Activated naive CD4-positive, alpha-beta T cell (primary cell): ENCODE measurements at places on chromosomes 2 and 18.

DNA sequence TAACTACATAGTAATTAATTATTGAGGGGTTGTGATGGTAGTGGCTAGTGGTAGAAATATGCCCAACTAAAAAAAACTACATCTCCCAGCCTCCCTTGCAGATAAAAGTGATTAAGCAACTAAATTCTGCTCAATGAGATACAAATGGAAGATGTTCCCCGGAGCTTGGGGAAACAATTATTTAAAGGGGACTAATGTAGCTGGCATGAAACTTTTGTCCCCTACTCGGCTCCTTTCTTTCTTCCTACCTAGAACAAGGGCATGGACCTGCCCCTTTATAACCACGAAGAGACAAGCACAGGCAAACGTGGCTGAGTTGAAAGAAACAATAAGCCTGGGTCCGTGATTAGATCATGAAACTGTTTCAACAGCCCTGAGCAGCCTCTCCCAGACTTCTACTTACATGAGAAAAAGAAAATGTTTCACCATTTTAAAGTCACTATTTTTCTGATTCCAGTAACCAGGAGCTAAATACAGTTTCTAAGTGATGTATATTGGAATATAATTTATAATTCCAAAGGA, 236.9 kb downstream of the SCG2 start:
- DNase-seq: no peak

- no peak for DNase-seq
Observed at GRCh38 chr18:70553245-70553935, 264.5 kb downstream of the SOCS6 start.

GRCh38 chr18:8381821-8382459, 227.3 kb upstream of the RAB12 start:
- DNase-seq: no peak

DNA sequence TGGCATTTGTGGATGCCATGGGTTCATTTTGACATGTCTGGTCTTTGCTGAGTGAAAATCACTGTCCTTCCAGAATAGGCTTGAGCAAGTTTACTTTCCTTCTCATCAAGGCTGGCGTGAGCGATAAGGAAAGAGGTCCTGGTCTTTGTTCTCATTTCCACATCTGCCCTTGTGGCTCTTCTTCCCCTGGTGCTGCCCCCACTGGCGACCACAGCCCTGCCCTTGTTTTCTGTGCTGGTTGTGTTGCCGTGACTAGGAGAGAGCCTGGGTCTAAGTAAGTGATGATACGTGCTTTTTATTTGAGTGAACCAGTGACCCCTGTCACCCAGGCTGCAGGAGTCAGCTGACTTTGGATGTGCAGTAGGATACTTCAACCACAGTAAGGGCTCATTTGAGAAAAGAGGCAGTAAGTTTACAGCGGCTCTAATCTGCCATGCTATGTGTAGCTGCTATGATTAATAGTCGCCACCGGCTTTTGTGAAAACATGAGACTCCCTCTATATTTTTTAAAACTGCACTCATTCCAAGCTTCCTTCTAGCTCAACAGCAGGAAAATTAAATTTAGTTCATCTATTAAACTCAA, 441.7 kb downstream of the RNF144A start:
- DNase-seq: no peak

DNA sequence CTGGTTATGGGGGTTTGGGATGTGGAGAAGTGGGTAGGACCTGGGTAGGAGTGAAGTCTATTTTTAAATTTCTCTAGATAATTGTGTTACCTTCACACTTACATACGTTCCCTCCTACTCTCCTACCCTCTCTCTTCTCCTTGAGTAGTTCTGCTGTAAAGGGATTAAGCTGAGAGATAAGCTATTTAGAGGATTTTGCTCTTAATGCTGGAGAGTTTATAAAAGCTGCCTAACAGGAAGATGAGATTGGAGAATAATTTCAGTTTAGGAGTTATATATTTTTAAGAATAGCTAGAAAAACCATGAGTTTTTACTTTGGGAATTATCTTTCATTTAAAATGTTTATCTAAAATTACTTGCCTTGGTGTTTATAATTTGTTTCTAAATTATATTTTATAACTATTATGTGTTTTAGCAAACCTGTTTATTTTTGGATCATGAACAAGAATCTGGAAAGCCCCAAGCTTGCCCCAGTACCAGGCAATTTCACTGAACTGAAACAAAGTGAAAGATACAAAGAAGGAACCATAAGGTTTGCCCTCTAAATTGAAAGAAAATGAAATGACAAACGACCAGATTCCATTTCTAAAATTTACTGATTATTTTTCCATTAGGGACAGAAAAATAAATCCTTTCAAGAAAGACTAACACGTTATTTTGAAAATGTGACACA, 101.5 kb downstream of the ZNF532 start:
- DNase-seq: no peak

GRCh38 chr2:238321467-238321866, 1.1 kb downstream of the TRAF3IP1 start:
- DNase-seq: no peak

DNA sequence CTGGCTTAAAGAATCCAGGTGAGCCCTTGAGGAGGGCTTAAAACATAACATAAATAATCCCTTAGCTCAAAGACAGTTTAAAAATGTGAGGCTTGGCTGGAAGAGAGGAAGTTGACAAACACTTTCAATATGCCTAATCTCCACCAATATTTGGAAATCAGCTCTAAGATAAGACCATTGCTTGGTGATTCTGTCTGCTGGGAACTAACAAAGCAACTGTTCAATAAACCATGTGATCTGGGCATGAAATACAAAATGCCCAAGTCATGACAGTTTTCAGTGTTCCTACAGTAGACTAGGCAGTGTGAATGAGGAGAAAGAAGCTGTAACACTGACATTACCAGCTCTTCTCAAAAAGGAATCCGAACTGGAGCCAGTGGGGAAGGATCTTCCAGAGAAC, 10.7 kb downstream of the MFF start:
- DNase-seq: no peak

- no peak for DNase-seq
Observed at GRCh38 chr2:100119235-100119634, 23.2 kb downstream of the AFF3 start.

- DNase-seq: no peak
Observed at GRCh38 chr2:56299171-56299691, 115.4 kb downstream of the CCDC85A start.

DNA sequence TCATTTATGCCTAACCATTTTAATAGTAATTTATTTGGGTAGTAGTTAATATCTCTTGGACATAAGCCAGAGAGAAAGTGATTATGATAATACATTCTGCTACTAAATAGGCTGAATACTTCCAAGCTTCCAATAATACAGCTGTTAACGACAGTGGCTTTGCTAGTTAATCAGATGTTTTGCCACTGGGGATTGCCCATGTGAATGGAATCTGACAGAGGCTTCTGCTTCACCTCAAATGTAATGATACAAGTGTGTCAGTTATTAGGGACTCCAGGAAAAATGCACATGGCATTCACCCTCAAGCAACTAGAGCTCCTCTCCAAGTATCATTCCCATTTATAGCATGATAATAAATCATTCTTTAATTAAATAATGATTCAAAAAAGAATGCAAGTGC, 185.0 kb upstream of the TMEFF2 start:
- DNase-seq: no peak

GRCh38 chr18:5237083-5237722, 40.1 kb upstream of the AKAIN1 start:
- DNase-seq: peak; percentile 15

DNA sequence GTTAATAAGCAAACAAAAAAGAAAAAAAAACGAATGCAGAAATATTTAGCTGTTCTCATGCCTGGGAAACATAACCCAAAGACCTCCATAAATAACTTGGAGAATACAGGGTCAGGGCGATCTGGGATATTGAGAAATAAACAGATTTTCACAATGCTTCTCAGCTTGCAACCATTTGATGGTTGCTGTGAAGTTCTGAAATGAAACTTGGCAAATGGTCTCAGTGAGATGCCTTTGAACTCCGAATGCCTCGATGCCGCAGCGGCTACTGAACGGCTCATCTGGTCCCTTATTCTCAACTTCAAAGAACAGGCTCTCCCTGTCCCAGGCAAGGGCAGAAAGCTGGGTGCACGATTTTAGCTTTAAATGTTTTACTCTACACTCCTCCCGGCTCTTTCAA, 78.1 kb downstream of the ZNF516 start:
- no peak for DNase-seq

DNA sequence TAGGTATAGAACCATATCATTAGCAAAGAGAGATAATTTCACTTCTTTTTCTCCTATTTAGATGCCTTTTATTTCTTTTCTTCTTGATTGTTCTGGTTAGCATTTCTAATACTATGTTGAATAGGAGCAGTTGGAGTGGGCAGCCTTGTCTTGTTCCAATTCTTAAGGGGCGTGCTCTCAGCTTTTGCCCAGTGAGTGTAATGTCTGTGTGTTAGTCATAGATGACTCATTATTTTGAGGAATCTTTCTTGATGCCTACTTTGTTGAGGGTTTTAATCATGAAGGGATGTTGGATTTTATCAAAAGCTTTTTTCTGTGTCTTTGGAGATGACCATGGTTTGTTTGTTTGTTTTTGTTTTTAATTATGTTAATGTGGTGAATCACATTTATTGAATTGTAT, 1453.1 kb upstream of the SLC39A10 start:
- no peak for DNase-seq

GRCh38 chr2:227805578-227805977, 8.1 kb upstream of the CCL20 start:
- no peak for DNase-seq

- DNase-seq: no peak
Observed at GRCh38 chr2:200756618-200757321, 54.9 kb upstream of the BZW1 start.

- no peak for DNase-seq
Observed at GRCh38 chr2:8217468-8218030, 464.3 kb upstream of the ID2 start.

DNA sequence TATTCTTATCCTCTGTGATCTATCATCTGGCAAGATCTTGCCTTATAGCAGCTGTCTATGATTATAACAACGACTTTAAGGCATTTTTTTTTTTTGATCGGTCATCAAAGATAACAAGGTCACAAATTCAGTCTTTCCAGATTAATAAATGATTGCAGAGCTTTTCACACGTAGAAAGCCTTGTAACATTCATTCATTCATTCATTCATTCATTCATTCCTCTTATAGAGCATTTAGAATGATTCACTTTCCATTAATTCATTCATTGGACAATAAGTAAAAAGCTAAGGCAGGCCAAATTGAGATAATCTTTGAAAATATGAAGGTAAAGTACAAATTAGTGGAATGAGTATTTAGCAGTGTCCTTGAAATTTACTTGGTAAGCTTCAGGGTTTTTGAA, 223.7 kb downstream of the NUP35 start:
- no peak for DNase-seq

- DNase-seq: no peak
Observed at GRCh38 chr2:54470266-54470938, 14.3 kb downstream of the SPTBN1 start.

DNA sequence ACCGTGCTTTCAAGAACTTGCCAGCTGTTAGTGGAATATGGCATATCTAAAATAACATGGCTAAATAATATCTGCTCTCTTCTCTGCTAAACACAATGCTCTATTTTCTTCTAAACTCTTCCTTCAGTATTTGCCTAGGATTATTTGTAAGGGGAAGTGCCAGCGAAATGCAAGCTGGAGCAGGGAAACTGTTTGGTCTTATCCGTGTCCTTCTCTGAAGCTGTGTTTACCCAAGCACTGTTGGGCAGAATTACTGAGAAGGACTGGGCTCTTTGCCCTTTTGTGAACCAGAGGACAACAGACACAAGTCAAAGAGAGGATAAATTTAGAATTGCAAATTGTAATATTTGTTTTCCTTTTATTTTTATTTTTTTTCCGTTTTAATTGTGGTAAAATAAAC, 23.6 kb downstream of the CPO start:
- no peak for DNase-seq

GRCh38 chr18:58287353-58288274, 243.6 kb downstream of the NEDD4L start:
- DNase-seq: no peak

DNA sequence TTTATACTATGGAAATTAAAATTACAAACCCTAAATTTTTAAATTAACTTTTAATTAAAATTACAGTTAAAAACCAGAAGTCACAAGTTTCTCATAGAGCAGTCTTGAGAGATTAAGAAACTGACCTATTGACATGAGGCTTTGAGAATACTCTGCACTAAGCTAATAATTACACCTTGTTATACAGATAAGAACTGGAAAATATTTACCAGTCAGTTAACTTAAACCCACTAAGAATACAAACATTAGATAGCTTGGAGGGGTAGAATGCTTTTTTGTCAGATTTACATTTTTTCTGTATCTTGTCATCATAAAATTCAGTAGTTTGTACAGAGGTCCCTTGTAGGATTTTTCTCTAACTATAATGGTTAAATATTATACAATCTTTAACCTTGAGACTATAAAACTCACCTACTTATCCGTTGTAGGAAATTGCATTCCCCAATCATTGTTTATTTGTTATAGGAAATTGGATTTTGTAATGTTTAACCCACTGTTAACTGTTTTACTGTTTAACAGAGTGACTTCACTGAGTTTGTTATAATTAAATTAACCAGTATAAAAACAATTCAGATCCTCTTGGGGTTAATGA, 219.7 kb upstream of the PKDCC start:
- DNase-seq: no peak

DNA sequence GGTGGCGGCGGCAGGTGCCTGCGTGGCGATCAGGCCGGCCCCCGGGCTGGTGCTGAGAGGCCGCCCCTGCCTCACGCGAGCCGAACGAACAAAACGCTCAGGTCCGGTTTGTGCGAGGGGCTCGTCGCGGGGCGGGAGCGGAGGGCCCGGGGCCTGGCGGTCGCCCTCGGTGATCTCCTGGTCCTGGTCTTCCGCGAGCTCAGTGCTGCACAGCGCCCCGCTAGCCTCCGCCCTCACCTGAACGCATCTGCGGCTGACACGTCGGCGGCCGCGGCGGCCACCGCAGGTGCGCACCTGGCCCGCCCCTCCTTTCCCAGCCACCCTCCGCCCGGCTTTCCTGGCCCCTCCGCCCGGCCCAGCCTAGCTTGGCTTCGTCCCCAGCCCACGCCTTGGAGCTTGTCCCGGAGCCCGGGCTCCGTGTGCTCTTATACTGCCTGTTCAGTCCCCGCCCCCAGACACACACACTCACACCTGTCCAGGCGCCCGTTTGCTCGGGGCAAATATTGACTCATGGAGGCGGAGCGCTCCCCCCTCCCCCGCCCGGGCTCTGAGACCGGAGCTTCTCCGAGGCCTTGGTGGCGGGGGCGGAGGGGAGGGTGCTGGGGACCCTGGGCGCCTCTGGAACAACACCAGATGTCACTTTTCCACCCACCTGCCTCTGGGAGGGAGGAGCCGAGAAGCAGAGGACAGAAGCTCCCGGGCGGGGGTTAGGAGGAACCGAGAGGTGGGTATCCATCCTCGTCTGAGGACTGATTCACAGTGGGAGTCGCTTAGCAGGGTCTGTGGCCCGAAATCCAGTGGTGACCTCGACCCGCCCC, 8.6 kb upstream of the CRYBA2 start:
- no peak for DNase-seq

GRCh38 chr2:187224989-187225388, 223.1 kb downstream of the CALCRL start:
- DNase-seq: no peak

DNA sequence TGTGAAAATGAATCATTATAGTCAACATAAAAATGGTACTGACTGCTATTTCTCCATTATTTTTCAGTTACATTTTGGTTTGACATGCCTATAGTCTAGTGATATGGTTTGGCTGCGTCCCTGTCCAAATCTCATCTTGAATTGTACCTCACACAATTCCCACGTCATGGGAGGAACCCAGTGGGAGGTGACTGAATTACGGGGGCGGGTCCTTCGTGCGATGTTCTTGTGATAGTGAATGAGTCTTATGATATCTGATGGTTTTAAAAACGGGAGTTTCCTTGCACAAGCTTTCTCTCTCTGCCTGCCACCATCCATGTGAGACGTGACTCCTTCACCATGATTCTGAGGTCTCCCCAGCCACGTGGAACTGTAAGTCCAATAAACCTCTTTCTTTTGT, 70.3 kb downstream of the BAZ2B start:
- no peak for DNase-seq
